ENCODE measurements at places on chromosomes 12 and 14.

DNA sequence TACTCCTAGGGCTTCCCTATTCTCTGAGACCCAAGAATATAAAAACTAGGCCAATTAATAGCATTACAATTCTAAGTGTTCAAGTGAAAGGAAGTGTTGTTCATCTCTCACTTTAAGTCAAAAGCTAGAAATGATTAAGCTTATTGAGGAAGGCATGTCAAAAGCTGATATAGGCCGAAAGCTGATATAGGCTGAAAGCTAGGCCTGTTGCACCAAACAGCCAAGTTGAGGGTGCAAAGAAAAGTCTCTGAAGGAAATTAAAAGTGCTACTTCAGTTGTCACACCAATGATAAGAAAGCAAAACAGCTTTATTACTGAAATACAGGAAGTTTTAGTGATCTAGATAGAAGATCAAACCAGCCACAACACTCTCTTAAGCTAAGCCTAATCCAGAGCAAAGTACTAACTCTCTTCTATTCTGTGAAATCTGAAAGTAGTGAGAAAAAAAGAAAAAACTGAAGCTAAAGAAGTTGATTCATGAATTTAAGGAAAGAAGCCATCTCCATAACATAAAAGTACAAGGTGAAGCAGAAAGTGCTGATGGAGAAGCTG is 68.9 kb downstream of the SLC6A15 start:
- DNase-seq = no peak

DNA sequence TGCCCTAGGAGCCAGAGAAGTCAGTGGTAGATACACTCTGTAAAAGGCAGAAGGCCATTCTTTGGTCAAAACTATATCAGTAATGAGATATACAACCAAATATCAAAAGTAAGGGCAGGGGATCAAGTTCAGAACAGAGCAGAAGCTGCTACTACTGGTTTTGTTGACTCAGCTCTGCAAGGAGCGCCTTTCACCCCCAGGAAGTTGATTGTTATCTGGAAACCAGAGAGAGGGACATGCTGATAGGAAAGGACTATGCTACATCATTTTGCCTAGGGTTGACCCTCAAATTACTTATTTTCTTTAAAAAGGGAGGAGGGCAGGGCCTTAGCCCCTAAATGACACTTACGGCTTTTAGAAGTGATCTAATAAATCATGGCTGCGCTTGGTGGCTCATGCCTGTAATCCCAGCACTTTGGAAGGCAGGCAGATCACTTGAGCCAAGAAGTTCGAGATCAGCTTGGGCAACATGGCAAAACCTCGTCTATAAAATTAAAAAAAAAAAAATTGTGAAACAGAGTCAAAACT is 194.0 kb downstream of the KLHL28 start:
- no peak for DNase-seq

- DNase-seq = no peak
Measured at GRCh38 chr14:65954942-65955341, 531.2 kb upstream of the CCDC196 start.

GRCh38 chr14:65210118-65210821 is 108.0 kb upstream of the MAX start:
- DNase-seq = no peak

DNA sequence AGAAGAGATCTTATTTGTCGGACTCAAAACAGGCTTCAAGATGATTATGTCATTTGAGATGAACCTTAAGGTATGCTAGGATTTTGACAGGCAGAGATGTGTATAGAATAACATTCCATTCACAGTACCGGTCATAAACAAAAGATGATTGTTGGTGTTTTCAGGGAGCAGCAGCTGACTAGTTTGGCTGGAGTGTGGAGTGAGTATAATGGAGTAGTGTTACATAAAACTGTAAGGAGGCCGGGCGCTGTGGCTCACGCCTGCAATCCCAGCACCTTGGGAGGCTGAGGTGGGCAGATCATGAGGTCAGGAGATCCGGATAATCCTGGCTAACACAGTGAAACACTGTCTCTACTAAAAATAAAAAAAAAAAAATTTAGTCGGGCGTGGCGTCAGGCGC is 23.9 kb downstream of the SERPINA10 start:
- DNase-seq = no peak
